ENCODE measurements at places on chromosomes 1 and 21.

DNA sequence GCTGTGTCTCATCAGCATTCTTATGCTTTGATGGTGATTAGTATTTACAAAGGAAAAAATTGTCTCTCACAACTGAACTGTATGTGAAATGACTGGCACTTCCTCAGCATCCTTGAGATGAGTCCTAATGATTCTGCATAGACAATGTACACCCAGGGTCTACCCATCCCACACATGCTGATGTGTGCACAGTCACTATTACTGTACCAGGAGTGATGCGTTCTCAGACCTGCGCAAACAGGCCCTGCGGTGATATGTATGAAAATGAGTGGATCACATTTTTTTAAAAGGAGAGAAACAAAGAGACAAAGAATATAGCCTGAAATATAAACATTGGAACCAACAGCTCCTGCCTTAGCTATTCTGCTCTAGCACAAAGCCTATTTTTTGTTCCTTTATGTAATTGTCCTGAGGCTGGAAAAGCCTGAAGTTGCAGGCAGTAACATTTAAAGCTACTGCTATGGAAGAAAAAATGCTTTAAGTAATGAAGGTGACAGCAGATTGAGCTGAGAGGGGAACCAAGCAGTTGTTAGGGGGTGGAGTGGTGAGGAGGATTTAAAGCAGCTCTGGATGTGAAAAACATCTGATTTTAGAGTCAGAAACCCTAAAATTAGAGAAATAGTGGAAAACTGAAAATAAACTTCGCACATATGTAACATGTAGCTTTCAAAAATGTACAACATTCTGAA lies 5.5 kb downstream of the RCAN1 start:
- DNase-seq = peak; percentile 42

GRCh38 chr21:44319407-44320065 lies 19.7 kb downstream of the CFAP410 start:
- DNase-seq = no peak

DNA sequence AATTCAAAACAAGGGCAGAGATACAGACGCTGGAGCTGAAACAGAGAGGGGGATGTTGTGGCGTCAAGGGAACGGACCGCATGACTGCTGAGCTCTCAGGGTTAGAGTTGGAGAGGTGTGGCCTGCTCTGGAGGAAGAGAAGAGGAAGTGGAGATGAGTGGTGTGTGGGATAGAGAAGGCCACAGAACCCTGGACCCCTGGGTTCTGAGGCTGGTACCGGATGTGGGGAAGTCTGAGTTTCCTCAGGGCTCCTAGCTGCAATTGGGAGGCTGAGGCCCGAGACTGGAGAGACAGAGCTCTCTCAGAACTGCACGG lies 1.8 kb downstream of the BCAN start:
- DNase-seq = no peak

DNA sequence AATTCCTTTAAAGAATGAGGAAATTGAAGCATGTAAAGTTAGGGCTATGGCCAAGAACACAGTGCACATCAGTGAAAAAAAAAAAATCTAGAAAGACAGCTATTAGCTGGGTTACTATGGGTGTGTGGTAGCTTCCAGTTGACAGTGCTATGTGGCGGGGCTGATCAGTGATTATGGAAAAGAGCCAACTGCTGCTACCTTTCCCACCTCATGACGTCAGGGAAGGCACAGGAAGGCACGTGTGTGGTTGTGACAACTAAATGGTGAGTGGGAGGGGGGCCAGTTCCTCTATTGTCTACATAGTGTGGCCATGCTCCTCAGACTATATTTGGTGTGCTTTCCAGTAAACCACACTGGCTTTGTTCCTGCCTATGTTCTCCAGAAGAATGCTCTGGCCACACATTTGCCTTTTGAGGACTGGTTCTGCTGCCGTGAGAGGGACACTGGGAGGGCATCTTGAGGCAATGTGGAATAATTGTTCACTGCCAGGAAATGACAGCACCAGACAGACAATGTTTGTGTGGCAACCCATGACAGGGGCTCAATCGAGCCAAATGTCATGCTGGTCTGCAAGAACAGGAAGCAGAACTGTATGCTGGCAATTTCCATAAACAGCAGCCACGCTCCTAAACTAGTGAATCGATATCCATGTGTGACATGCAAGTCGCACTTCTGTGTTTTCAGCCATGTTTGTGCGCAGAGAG lies 3.0 kb upstream of the SDE2 start:
- peak; percentile 55 for DNase-seq

- no peak for DNase-seq
These were observed 5.7 kb upstream of the PLPP3 start for GRCh38 chr1:56584910-56585528.

DNA sequence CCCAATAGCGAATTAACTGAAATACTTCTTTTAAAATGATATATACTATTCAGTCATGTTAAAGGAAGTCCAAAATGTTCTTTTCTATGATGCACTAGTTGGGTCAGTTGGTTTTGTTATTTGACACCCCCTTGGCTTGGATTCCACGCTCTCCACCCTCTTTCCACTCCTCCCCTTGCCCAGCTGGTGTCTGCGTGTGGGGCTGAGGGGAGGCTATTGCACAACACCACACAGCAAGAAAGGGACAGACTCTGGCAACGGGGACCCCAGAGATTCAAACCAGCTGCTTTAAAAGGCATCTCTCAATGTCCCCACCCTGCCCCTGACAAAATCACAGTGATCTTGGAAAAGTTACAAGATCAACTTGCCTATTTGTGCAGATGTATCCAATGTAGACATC lies 394.3 kb downstream of the TGFB2 start:
- DNase-seq = no peak

GRCh38 chr1:71414179-71414578 lies 333.3 kb upstream of the ZRANB2 start:
- DNase-seq = no peak

- no peak for DNase-seq
These were observed 209.6 kb downstream of the GREM2 start for GRCh38 chr1:240402326-240402725.

- no peak for DNase-seq
These were observed 109.8 kb downstream of the DUSP10 start for GRCh38 chr1:221632072-221632471.

- DNase-seq = no peak
These were observed 228.7 kb downstream of the SMYD3 start for GRCh38 chr1:246278371-246278770.

- DNase-seq = no peak
These were observed 7.2 kb upstream of the OR10X1 start for GRCh38 chr1:158586942-158587341.

DNA sequence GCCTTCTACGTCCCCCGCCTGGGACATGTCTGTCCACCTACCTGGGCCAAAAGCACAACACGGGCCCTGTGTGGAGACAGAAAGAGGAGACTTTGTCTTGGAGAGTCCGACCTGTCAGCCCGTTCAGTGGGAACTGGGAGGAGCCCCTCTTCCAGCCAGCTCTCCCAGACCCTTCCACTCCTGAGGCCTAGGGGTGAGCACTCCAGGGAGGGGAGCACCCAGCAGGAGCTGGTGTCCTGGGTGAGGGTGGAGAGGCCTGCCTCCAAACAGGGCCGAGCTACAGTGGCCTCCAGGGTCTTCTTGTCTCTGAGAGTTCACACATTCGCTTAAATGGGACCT lies 546 bp downstream of the SPOCD1 start:
- no peak for DNase-seq

DNA sequence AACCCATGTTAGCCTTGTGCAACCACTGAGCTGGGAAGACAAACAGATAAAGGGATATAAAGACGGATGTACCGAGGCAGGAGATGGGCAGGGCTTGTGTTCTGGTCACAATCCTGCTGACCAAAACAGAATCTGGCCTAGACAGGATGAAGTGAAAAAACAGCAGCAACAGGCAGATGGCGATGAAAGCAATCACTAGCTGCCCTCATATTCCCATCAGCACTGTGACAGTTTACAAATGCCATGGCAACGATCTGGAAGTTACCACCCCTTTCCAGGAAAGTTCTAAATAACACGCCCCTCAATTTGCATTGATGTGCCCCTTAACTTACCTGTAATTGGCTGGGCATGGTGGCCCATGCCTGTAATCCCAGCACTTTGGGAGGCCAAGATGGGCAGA lies 40.6 kb upstream of the CD46 start:
- DNase-seq = no peak

GRCh38 chr1:6245086-6245868 lies 1.3 kb downstream of the HES3 start:
- peak; percentile 75 for DNase-seq

GRCh38 chr1:21490774-21491487 lies 18.3 kb upstream of the ALPL start:
- peak; percentile 32 for DNase-seq

- no peak for DNase-seq
These were observed 31.2 kb downstream of the KCNK2 start for GRCh38 chr1:215113776-215114153.

DNA sequence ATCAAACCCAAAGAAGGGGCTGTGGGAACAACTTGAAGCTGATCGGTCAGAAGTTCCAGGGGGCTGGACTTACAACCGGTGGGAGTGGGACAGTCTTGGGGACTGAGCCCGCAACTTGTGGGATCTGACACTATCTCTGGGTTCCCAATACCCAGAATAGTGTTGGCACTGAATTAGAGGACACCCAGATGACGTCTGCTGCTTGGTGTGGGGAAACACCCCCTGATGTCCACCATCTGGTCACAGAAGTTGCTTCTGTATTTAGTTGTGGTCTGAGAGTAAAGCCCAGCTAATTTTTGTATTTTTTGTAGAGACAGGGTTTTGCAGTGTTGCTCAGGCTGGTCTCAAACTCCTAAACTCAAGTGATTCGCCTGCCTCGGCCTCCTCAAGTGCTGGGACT lies 28.8 kb downstream of the SERBP1 start:
- DNase-seq = no peak

GRCh38 chr21:44275041-44275440 lies 10.6 kb upstream of the AIRE start:
- no peak for DNase-seq

GRCh38 chr1:23400324-23401114 lies 24.0 kb downstream of the TCEA3 start:
- DNase-seq = no peak

DNA sequence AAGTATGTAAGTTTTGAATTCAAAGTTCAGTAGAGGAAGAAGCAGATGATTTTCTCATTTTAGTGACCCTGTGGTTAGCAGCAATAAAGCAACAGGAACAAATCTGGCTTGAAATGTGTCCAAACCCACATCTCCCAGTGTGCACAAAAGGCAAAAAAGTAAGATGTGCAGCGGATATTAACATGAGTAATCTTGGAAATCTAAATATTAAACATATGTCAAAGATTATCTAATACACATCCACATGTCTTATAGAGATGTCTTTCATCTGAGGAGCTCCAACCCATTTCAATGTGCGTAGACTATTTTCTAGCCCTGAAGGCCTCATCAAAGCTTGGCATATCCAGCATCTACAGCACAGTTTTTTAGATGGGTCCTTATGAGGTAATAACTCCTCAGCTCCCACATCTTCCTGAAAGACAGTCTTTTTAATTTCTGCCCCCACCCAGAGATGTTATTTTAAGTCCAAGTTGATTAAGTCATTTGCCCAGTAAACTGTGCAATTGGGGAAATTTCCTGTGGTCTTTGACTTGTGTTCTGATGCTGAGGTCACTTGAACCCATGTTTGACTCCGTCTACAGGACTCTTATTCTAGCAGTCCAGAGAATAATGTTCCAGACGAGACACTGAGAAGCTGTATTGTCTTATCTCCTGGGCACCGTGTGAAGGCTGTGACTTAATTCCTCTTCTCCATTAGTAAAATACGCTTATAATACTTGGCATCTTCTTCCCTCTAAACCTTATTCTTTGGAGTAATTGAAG lies 73.7 kb downstream of the LMO4 start:
- no peak for DNase-seq

- no peak for DNase-seq
These were observed 17.7 kb downstream of the KCNC4 start for GRCh38 chr1:110227774-110228173.

GRCh38 chr1:39205781-39206464 lies 1.4 kb downstream of the MACF1 start:
- DNase-seq = no peak

DNA sequence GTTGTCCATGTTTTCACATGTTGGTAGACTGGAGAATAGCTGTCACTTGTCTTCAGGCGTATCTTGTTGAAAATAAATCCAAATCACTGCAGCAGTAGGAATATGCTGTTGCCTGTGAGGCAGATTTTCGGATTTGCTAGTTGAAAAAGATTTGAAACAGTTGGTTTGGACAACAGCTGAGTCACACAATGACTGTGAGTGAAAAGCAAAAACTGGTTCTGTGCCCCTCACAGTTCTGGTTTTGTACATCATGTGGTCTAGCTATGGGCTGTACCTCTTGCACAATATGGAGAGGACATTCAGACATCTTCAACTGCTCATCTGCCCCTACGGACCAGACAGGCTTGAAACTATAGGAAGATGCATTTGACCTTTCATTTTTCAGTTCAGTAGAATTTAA lies 1.8 kb downstream of the ARF1 start:
- DNase-seq = no peak

- no peak for DNase-seq
These were observed 10.6 kb upstream of the PARS2 start for GRCh38 chr1:54774820-54775498.

DNA sequence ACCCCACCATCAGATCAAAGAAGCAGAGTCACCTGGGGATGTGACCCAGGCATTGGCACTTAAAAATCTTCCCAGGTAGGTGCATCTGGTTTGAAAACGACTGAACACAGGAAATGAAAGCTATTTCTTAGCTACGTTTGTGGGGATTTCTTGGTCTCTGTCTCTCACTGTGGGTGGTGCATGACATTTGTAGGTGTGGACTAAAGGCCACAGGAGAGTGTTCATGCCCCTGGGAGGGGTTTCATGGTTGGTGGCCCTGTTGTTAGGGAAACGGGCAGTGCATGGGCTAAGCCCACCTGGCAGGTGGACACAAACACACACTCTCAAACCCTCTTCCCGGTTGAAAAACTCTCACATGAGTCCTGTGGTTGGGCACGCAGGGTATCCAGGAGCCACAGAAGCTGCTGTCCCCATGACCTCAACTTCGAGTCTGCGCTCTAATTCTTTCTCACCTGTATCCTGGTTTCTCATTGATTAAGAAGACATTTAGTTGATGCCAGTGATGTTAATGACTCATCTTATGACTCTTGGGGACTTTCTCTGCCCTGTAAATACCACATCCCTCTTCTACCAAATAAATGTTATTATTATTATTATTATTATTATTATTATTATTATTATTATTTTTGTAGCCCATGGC lies 119.4 kb downstream of the MRPS6 start:
- no peak for DNase-seq

DNA sequence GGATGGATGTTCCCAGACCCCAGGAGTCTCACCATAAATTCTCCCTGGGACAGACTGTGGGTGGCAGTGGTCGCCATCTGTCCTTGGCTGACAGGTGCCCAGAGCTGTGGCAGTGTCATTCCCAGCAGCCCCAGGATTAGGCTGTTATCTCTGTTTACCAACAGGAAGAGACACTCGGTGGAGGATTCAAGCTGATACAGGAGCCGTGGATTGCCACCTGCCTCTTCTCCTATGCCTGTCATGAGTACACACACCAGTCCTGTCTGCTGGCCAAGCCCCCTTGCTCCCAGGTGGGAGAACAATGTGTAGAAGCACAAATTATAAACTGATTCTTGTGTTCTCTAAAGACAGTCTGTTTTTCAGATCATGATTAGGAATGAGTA lies 152.6 kb downstream of the ETS2 start:
- DNase-seq = no peak

- no peak for DNase-seq
These were observed 115.6 kb upstream of the SLC45A1 start for GRCh38 chr1:8202182-8202905.
